Epithelial cell of esophagus (primary cell): ENCODE measurements at places on chromosomes 4 and X.

GRCh38 chrX:147781844-147782243, 129.9 kb upstream of the FMR1 start:
- no peak for DNase-seq

DNA sequence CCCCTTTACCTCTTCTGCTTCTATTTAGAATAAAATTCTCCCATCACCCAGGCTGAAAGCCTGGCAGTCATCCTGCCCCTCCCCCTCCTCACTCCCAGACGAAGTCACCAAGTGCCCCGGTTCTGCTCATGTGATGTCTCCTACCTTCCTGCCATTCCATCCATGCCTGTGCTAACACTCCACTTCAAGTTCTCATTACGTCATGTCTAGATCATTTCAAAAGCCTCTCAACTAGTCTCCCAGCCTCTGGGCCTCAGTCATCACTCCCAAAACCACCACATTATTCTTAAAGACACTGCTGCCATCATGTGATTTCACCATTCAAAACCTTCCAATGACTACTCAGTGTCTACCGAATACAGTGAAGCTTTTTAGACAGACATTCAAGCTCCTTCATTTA, 17.2 kb upstream of the HOPX start:
- peak; percentile 72 for DNase-seq

- DNase-seq, result no peak
Measured at GRCh38 chrX:97482666-97483300, 599.1 kb downstream of the RPA4 start.

DNA sequence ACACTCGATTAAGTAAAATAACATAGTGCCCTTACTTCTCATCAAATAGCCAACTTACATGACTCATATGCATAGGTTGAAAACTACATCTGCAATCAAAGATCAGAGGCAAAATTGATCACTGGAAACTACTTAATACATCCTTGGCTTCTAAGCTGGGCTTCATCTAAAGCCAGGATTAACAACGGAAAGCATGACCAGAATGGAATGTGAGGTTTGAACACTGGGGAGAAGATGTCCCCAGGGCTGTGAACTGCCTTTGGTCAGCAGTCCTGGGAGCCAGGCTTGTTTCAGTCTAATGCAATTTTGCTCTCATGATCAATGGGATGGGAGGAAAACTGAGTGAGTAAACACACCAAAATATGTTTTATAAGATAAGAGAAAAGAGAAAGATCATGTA, 192.5 kb upstream of the TTC29 start:
- DNase-seq, result no peak

DNA sequence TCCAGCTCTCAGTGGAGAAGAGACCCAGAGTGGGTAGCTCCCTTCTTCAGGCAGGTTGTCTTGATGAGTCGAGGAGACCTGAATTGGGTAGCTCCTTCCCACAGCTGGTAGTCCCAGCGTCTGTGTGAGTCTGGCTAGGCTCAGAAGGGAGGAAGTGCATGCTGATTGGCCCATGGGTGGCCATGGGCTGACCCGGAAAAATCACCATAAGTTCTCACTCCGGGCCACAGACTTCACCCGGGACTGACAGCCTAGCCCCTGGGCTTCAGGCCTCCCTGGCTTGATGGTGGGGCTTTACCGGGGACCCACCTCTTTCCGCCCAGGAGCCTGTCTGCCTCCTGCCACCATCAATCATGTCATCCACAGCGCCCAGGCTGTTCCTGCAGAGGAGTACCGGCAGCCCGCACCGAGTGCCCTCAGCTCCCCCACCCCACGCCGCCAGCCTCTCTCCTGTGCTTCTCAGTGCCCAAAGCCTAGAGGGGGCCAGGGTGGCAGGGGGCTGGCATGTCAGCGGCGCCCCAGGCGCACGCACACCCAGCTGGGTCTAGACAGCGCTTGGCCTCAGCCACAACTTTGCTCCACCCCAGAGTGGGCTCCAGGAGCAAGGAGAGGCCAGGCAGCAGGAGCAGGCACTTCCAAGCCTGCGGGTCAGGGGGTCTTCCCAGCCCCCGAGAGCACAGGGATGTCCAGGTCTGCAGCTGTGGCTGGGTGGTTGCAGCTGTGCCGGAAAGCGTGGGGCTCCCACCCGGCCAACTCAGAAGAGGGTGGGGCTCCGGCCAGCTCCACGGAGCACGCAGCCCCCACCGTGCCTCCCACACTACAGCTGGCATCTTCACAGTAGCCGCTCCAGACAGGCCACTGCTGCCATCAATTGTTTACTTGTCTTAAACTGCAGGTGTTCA, 16.1 kb upstream of the SAT1 start:
- DNase-seq, result no peak

DNA sequence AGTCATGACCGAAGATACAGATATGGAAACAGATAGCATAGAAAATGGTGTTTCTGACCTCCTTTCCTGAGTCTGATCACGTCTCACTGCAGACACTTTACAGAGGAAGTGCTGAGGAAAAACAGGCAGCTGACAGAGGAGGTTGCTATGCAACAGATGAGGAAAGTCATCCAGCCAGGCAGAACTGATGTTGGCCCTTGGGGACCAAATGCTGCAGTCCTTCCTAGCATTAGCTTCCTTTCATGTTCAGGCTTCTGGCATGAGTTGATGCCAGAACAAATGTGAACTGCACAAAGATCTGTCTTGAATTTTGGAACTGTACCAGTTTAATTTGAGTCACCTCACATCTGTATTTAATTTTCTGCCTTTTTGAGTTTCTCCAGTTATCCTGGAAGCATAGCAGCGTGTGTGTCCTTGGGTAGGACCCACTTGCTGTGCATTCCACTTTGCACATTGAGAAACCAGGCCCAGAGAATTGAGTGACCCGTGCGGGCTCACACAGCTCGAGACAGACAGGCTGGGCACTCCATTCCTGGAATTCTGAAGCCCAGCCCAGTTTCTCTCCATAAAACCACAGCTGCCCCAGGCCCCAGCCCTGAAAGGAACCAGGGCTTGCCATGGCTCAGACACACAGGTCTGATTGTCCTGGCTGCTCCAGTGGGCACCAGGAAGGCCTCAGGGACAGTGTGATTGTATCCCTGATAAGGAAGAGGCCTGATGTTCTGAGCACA, 1.4 kb upstream of the MAGED1 start:
- no peak for DNase-seq

- no peak for DNase-seq
Measured at GRCh38 chrX:100625985-100626491, 10.6 kb downstream of the TSPAN6 start.

- peak; percentile 64 for DNase-seq
Measured at GRCh38 chr4:48109413-48110263, 24.4 kb downstream of the TXK start.

DNA sequence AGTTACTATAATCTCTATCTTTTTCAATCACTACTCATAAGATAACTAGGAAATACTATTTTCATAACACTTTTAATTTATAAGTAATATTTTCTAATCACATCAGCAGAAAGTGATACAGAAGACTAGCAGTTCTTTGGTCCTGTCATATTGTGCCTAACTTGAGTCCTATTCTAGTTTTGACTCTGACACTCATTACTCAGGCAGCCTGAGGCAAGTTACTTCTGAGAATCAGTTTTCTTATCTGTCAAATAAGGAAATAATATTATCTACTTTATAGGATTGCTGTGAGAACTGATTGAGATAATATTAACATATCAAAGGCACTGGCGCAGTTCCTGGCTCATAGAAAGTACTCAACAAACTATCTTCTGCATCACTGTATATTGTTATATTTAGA, 17.8 kb downstream of the PITX2 start:
- no peak for DNase-seq

DNA sequence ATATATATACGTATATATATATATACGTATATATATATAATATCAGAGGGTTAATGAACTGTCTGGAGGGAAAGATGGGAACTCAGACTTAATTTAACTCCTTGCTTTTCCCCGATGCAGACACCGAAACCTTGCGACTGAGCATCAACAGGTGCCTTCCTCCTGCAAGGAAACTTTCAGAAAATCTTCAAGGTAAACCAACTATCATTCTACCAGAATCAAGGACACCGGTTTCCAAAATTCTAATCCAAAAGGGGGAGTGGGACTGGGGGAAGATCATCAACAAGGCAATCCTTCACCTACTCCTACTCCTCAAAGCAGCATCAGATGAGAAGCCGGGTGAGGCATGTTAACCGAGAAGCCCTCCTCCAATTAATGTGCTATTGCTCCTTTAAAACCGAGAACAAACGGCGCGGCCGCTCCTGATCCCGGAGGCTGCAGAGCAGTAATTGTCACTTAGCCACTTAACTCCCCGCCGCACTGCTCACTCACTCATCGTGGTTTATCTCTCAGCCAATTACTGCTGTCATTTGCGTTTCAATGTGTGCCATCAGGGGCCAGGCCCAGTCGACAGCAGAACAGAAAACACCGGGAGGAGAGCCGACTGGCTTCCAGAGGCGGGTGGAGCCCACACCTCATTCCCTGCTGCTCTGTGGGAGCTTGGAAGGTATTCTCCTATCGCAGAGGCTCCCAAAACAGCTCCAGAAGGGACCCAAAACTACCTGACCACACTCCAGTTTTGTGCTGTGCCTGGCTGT, 61.7 kb downstream of the MAML3 start:
- peak; percentile 26 for DNase-seq

DNA sequence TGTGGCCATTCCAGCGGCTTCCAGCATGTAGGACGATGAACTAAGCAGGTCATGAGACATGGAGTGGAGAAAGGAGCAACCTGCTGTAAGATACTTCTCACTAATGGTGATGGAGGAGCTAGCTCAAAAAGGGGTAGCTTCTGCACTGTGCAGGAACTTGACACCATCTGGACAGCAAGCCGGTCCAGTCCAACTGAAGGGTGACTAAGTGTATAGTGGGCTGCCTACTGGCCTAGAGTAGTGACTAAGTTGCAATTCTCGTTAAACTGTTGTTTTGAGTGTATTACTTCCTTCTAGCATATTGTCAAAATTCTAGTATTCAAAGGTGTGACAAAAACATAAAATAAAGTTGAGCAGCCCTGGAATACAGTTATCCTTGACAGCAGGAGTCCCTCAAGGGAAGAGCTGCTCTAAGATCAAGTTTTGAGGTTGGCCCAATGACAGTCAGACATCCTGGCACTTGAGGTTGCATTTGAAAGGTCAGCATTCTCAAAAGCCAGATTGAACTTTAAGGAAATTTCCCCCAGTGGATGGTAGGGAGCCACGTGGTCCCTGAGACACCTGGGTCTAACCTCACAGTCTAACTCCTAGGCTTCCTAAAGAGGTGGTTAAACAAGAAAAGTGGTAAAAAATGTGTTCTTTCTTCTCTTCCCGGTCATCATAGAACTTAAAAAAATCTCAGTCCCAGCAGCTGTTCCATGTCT, 8.0 kb downstream of the CETN2 start:
- DNase-seq, result no peak

GRCh38 chrX:41384051-41384705, 50.2 kb downstream of the DDX3X start:
- peak; percentile 86 for DNase-seq

- DNase-seq, result peak; percentile 90
Measured at GRCh38 chr4:158314756-158315487, 104.6 kb downstream of the TMEM144 start.

GRCh38 chr4:48173056-48173991, 39.3 kb upstream of the TXK start:
- peak; percentile 81 for DNase-seq

DNA sequence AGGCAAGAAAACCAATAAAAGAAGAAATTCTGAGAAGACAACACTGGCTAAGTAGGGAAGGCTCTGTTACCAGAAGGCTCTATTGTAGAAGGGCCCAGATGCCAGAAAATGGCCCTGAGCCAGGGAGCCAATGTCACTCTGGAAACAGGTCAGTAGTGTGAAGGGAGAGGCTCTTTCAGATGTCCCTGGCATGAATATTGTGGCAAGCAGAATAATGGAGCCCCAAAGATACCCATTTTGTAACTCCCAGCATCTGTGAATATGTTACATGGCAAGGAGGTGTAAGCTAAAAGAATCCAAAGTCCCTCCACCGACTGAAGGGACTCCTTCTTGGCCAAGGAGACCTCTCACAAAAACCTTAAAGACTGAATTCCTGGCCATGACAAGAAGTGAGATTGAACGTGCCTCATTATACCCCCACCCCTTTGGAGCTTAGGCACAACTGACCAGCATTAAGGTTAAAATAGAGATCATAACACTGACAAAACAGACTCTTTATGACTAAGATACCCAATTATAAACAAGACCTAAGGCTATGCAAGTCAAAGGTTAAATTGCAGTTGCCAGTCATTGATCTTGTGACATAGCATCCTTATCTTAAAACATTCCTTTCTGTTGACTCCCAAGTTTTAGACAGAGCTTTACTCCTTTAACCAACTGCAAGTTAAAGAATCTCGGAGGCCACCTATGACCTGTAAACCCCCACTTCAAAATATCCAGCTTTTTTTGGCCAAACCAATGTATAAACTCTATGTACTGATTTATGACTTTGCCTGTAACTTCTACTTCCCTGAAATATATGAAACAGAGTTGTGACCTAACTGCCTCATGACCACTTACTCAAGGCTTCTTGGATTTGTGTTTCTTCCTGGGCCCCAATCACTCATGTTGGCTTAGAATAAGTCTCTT, 42.2 kb upstream of the SMIM10 start:
- peak; percentile 27 for DNase-seq

GRCh38 chr4:30525662-30526315, 194.4 kb upstream of the PCDH7 start:
- DNase-seq, result no peak

DNA sequence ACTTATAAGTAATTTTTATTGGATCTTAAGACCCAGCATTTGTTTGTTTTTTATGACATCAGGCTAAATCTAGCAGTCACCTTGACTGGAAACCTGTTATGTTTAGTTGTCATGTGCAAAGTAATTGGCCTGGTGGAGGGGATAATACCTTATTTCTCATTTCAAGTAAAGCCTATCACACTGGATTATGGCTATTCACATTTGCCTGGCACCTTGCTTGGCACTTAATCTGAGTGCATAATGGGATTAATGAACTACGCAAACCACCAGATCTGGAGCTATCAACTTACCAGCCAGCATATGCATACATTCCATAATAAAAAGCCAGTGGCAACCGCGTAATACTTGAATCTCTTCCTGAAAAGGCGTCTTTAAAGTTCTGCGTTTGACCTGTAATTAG, 23.2 kb downstream of the SLC7A11 start:
- DNase-seq, result no peak

- DNase-seq, result no peak
Measured at GRCh38 chrX:149629730-149630387, 1.7 kb downstream of the TMEM185A start.

- no peak for DNase-seq
Measured at GRCh38 chr4:2006367-2006766, 2.4 kb downstream of the NELFA start.

GRCh38 chrX:150217609-150218008, 145.5 kb upstream of the MAMLD1 start:
- no peak for DNase-seq

DNA sequence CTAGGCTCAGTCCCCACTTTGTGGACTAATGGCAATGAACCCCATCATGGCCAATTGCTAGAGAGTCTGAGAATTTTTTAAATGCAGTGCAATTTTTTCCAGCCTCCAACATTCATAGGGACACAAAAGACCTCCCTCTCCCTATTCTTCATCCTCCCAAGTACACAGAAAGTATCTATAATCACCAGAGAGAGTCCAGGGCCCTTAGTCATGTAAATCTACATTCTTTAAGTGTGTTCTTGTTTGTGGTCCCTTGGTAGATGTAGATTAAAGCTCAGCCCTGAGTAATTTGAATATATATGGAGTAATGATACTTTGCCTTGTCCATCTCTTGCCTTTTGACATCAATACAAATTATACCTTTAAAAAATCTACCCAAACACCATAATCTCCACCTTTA, 51.3 kb upstream of the ATXN3L start:
- DNase-seq, result no peak
